NCI-H2029 treated with DMSO at 0.1 percent for 48 hours (cell line): ENCODE measurements at places on chromosomes 6 and 20.

DNA sequence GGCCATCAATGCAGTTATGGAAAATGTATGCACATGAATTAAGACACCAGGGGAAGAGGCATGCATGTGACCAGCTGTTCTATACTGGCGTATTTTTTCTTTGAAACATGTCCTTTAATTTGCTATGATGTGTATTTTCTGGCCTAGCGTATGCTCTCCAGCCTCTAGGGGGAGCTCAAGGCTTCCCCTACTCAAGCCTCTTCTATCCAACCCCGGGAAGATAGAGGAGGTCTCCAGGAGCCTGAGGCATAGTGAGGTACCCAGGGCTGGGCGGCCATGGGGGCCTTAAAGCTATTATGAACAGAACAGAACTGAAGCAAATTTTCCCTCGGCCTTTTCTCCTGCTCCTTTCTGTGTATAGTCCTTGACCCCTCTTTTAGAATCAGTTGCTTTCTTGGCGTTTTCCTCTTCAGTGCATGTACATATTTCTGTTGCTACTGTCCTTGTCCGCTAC, 528.9 kb downstream of the MAFB start:
- peak; percentile 83 for DNase-seq

- no peak for DNase-seq
These were observed 187.5 kb downstream of the BACH2 start for GRCh38 chr6:90109141-90109540.

GRCh38 chr6:65761890-65762289, 54.9 kb upstream of the EYS start:
- DNase-seq: no peak

GRCh38 chr6:1713016-1713600, 103.4 kb downstream of the FOXC1 start:
- no peak for DNase-seq

DNA sequence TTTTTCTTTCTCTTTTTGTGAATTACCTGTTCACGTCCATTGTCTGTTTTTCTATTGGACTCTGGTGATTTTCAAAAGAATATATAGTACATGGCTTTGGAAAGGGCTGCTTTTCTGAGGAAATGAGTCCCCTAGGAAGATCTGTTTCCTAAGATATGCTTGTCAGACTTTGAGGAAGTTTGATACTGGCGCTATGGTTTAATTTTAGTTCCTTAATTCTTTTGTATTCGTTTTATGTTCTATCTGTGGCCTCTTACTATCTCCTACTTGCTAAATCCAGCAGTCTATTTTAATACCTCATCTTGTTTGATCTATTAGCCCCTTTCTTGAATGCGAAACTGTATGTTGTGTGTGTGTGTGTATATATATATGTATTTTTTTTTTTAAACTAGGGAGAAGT, 101.9 kb downstream of the LIN28B start:
- DNase-seq: no peak

GRCh38 chr6:113414511-113414910, 442.6 kb upstream of the MARCKS start:
- DNase-seq: no peak

DNA sequence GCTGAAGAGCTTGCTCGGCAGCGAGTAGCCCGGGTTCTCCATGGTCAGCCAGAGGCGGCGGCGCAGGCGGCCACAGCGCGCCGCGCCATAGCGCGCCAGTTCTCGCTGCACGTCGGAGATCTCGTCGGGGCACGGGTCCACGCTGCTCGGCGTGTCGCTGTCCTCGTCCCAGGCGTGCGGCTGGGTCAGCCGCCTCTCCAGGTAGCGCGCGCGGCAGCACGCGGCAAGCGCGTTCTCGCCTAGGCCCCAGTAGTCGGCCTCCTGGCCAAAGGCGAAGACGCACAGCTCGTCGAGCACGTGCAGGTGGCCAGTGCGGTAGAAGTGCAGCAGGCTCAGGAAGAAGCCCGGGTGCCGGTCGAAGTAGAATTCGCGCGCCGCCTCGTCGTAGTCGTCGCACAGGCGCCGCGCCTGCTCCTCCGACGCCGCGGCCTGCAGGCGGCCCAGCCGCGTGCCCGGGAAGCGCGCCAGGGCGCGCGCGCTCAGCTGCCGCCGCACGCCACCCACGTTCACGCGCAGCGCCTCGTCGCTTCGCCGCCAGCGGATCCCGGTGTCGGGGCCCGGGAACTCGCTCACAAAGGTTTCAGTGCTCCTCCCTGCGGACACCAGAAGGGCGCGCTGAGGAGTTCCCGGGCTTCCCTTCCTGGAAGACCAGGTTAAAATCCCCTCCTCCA, 2.7 kb downstream of the KCNS1 start:
- no peak for DNase-seq

DNA sequence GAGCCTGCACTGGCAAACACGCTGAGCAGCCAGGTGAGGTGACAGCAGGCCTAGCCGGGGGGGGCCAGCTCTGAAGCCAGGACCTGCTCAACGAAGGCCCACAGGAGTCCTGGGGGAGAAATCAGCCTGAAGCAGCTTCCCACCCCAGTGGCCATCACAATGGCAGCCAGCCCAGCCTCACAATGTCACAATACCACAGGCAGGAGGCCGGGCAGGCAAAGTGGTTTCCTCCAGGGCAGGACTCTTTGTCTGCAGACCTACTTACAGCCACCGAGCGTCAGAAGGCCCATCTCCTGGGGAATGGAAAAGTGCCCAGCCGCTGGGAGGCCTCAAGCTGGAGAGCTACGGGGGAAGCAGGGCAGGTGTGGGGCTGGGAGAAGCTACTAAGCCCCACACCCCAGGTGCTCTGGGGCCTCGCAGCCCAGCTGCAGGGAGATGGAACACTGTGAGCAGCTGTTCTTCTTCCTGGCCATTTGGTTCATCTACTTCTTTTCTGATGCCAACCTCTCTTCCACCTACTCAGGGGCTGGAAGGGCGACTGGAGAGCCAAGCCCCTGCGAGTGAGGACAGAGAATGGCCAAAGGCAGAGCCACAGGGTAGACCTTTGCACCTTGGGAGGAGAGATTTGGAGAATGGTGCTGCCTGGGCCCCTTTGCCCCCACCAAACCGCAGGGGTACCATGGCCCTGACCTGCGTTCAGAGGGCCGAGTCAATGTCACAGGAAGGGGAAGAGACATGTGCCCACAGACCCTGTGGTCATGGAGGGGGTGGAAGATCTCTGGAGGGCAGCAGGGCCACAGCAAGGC, 22.3 kb upstream of the AVP start:
- no peak for DNase-seq

GRCh38 chr20:23034721-23035671, at the start of gene SSTR4:
TSS of gene SSTR4 (plus strand) at chr20:23035312. CDS start at chr20:23035484, 172 bp downstream.
- DNase-seq: no peak

DNA sequence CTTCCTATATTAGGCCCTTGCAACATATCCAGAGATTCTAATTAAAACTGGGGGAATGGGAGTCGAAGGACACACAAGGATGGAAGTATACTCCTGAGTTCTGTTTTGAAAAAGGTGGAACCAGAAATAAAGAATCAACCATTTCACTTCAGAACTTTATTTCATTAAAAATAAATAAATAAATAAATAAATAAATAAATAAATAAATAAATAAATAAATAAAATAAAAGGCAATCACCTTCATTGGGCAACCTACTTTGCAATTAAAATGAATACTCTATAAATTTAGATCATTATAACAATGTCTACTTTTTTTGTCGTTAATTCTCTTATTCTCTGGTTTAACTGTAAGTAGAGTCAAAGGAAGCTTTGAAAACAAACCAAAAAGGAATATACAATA, 25.6 kb downstream of the GPR63 start:
- no peak for DNase-seq

GRCh38 chr6:138455746-138456400, 43.4 kb downstream of the NHSL1 start:
- DNase-seq: no peak

DNA sequence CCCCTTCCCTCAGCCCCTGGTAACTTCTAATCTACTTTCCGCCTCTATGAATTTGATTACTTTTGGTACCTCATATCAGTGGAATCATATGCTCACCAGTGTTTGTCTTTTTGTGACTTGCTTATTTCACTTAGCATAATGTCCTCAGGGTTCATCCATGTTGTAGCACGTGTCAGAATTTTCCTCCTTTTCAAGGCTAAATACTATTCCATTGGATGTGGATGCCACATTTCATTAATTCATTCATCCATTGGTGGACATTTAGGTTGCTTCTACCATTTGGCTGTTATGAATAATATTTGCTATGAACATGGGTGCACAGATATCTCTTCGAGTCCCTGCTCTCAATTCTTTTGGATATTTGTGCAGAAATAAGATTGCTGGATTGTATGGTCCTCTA, 388.6 kb upstream of the SOX4 start:
- no peak for DNase-seq

GRCh38 chr6:17167327-17167979, 65.6 kb downstream of the STMND1 start:
- DNase-seq: no peak

DNA sequence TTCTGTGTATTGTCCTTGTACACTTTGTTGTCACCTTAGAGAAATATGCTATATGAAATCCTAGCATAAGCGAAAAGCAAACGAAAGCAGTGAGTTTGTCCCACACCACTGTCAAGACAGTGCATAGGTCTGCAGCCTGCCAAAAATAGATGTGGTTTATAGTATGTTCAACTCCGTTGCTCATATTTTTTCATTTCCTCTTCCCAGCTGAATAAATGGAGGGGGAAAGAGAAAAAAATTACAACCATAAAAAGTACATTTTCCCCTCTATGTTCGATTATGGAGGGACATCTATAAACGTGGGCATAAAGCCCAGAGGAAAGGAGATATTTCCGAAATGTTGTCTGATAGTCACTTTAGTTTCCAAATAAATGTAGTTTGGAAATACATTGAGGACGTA, 25.8 kb downstream of the PRL start:
- no peak for DNase-seq

GRCh38 chr6:13428583-13429405, 58.6 kb downstream of the GFOD1 start:
- DNase-seq: no peak

DNA sequence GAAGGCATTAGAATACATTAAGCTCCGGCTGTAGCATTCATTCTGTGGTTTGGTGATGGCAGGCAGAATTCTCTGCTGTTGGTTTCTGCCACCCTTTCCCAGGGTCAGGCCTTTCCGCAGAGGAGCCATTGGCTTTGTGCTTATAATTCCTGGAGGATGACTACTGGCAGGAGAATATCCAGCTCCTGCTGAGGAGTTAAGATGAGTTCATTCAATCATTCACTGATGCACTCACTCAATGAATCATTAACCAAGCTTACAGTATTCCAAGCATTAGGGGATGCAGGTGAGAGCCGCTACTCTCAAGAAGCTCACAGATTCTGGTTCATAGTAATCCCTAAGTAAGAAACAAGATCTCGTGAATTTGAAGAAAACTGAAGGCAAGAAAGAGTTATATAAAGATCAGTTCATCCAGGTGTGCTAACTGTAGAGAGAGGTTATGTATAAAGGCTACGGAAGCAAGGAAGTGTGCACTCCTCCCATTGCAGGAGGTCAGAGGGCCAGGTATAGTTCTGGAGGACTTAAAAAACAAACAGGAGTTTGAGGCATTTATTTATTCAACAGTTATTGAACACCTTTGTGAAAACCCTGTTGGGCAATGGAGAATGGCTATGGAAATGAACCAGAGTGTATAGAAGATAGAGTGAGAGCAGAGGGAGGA, 75.5 kb downstream of the HMGN3 start:
- no peak for DNase-seq

- DNase-seq: no peak
These were observed 42.7 kb upstream of the HINT3 start for GRCh38 chr6:125913864-125914351.

DNA sequence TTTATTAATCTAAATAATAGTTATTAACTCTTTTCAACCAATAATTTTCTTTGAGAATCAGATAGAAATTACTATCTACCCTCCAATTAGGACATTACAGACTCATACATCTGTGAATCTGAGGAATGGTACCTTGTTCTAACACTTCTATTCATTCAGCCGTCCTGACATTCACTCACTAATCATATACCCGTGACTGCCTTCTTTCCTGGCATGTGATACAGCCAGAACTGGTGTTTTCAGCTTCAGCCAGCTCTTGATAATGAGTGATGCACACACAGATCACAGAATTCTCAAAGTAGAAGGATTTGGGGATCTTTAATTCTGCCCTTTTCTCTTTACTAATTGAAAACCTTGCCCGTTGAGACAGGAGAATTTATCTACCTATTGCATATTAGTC, 499.9 kb downstream of the UTRN start:
- DNase-seq: no peak

DNA sequence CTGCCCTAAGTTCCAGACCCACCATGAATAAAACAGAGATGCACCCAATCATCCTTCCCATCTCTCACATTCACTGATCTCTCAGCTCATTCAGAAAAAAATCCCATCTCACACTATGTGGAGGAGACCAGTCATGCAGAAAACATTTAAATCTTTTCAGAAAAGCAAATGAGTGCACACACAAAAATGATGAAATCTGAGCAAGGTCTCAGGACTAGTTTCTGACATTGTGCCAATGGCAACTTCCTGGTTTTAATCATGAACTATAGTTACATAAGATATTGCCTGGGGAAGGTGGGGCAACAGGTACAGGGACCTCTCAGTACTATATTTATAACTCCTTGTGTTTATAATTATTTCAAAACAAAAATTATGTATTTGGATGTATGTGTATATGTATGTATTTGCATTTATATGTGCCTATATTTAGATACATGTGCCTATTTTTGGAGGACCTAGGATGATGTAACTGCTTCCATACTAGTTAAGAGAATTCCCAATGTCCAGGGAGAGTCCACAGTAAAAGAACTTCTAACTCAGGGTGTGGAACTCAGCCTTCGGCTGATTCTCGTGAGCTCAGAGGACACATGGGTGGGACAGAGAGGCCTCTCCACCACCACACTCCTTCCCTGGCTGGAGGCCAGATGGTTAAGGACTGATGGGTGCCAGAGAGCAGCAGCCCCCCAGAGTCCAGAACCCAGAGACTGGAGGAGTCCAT, 71.7 kb upstream of the MAP3K4 start:
- DNase-seq: no peak

- DNase-seq: no peak
These were observed 22.2 kb downstream of the FAM110A start for GRCh38 chr20:855466-856360.

- no peak for DNase-seq
These were observed 26.4 kb downstream of the ZNF391 start for GRCh38 chr6:27414996-27415395.

DNA sequence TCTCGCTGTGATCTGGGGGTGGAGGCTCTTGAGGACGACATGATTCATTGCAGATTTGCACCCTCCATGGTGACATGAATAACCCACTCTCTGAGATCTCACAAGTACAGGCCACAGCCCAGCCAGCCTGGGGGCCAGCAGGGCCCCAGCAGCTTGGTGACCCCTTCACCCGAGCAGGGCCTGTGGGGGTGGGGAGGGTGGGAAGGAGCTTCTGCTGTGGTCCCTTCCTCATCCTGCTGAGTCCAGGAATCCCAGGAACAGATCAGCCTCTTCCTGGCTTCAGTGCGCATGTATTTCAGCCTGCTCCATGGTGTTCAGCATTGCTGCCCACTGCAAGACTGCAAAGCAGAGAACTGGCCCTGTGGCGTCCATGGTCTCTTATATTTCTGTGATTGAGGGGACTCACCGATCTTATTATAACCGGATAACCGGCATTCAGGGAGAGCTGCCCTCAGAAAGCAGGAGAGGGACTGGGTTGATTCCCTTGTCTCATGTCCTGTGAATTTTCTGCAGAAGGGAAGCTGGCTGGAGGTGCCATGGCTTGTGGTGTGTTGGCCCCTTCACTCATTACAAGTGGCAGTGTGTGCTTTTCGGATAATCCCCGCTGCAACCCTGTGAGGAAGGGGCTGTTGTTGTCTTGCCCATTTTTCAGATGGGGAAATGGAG, 118.8 kb upstream of the FRMD1 start:
- DNase-seq: no peak
